ENCODE measurements at places on chromosomes 11 and 22.

- no peak for DNase-seq
Observed at GRCh38 chr22:27347951-27348350, 453.6 kb downstream of the MN1 start.

DNA sequence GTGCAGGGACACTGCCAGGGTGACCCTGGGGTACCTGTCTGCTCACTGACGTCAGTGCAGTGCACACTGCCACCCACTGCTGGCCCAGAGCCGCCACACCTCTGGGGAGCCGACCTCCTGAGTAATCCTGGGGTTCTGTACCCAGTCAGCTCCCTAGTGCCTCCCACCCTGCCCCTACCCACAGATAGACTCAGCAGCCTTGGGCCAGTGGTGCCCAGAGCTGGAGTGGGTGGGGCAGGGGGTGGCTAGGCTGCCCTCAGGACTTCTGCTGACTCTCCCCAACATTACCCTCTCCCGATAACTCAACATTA lies 5.8 kb downstream of the NRXN2 start:
- DNase-seq, result no peak

- no peak for DNase-seq
Observed at GRCh38 chr22:44549701-44550100, 51.7 kb upstream of the RTL6 start.

GRCh38 chr11:78612721-78613377 lies 38.2 kb upstream of the NARS2 start:
- DNase-seq, result no peak

GRCh38 chr11:16337421-16338213 lies 18.7 kb downstream of the SOX6 start:
- DNase-seq, result no peak

- no peak for DNase-seq
Observed at GRCh38 chr22:45885941-45886395, 91.0 kb downstream of the WNT7B start.

GRCh38 chr11:74650498-74650897 lies 58.1 kb downstream of the POLD3 start:
- DNase-seq, result no peak

- no peak for DNase-seq
Observed at GRCh38 chr11:95066716-95067038, at the start of gene SRSF8. TSS of gene SRSF8 (plus strand) at chr11:95066919. CDS start at chr11:95067227, 308 bp downstream.

DNA sequence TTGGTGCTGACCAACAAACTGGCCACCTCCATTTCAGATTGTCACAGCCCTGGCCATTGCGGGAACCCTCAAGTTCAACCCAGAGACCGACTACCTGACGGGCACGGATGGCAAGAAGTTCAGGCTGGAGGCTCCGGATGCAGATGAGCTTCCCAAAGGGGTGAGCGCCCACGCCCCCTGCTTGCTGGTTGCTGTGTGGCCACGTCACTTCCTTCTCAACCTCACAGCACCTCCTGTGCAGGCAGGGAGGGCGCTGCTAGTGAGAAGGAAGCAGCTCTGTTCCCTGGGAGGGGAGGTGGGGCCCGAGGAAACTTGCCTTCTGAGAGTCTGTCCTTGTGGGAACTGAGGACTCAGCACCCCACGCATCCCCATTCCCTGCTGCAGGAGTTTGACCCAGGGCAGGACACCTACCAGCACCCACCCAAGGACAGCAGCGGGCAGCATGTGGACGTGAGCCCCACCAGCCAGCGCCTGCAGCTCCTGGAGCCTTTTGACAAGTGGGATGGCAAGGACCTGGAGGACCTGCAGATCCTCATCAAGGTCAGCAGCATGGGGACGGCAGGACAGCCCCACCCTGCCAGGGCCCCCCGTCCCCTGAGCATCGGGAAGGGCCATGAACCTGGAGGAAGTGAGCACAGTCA lies 19.3 kb downstream of the POLR3H start:
- DNase-seq, result no peak

DNA sequence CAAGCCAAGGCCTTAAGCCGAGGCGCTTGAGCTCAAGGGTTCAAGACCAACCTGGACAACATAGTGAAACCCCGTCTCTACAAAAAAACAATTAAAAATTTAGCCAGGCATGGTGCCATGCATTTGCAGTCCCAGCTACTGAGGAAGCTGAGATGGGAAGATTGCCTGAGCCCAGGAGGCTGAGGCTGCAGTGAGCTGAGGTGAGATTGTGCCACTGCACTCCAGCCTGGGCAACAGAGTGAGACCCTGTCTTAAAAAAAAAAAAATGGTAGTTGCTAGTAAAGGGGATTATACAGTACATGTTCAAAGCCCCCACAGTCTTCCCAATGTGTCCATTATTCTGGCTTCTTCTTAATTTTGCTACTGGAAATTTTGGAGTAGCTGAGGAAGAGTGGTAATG lies 18.2 kb downstream of the CABIN1 start:
- no peak for DNase-seq

DNA sequence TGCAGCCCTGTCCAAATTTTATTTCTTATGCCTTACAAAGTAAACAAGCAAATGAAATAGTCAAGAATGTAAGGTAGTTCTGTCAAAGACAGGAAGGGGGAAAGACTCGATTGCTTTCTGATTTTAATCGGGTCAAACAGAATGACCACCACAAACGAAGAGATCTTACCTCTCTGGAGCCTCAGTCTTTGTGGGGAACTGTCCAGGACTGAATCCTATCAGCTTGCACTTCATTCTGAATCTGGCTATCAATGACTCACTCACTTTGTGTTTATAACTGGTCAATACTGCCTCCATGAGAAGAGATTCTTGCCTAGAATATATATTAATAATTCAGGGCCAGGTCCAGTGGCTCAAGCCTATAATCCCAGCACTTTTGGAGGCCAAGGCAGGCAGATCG lies 17.2 kb downstream of the MSANTD2 start:
- DNase-seq, result no peak

- no peak for DNase-seq
Observed at GRCh38 chr11:117515892-117516787, 188.5 kb downstream of the CEP164 start.

DNA sequence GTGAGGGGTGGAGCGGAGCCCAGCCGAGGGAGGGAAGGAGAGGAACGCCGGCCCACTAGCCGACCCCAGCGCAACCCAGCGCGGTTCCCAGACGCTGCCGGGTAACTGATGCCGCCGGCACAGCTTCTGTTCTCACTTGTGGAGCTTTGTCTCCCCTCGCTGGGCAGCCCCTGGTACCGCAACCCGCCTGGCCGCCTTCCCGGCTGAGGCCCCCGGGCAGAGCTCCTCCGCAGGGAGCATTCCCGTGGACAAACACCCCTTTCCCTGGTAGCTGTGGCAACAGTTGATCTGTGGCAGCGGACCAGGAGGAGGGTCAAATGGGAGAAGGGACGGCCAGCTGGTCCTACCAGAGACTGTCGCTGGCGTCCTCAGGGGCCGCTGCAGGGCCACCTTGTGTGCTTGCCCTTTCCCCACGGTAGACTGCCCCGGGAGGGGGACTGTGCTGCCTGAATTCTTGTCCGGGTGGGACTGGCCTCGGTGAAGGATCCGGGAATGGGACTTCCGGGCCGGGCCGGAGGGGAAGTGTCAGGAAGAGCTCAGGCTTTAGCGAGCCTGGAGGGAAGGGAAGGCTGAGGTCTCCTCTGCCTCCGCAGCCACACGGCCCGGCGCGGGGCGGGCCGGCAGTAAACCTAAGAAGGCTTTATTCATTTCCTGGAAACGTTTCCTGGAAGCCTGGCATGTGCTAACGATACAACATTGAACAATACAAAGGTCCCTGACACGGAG lies 468.0 kb downstream of the OPCML start:
- no peak for DNase-seq

GRCh38 chr11:119800619-119801018 lies 71.6 kb upstream of the NECTIN1 start:
- no peak for DNase-seq

DNA sequence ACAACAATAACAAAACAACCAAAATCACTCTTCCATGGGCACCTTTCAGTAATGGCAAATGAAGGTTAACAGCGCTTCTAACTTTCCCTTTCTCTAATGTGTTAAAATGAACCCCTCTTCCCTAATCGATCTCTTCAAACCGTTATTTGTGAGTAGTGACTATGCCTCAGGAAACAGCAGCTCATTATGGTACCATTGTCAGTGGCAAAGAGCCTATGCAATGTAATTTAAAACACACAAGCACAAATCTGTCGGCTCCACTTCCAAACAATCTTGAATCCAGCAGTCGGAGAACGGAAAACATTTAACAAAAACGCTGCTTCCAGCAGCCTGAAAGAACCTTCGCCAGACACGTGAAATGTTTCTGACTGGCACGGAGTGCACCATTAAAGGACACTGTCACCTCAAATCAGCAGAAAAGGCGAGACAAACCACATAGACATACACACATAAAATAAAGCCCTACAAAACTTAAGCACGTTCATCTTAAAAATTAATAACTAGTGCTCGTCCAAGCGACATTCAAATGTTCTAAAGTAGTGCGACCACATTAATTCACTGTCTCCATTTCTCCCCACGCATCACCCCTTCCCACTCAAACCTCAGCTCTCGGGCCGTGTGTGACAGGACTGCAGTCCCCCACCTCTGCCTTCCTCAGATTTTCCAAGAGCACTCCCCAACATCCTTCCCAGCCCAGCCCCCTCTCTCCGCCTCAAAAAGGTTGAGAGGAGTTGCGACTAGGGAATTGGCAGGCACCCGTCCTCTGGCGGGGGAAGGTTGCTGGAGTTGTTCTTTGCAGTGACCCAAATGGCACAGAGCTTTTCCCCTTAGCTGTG lies 748 bp downstream of the RAB30 start:
- no peak for DNase-seq

- no peak for DNase-seq
Observed at GRCh38 chr22:27022274-27022895, 365.0 kb downstream of the MIAT start.

DNA sequence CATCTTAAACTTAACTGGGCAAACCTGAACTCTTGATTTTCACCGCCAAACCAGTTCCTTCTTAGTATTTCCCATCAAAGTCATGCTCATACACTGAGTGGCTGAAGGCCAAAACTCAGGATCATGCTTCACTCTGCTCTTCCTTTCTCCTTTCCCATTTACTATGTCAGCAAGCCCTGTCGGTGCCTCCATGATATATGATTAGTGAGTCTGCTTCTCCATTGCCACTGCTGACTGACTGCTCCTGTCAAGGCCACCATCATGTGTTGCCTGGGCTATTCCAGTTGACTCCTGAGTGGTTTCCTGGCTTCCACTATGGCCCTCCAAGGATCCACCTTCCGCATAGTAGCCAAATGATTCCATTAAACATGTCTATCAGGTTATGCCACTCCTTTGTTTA lies 42.8 kb upstream of the AMPD3 start:
- no peak for DNase-seq

DNA sequence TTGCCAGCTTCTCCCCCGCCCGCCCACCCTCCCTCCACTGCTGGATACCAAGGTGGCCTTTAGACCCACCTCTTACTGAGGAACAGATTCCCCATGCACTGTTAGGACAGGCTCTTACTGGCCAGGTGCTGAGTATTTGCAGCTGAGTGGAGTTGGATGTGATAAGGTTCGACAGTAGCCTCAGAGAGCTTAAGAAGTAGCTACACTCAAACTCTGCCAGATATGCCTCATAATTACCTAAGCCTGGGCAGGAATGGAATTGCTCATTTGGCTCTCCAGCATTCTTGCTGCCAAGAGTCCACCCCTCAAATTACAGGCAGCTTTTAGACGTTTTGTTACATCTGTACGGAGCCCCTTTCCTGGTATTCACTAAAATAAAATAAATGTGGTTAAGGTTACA lies 9.6 kb downstream of the FAM181B start:
- DNase-seq, result no peak

GRCh38 chr11:9565822-9566560 lies 7.5 kb upstream of the WEE1 start:
- peak; percentile 65 for DNase-seq

DNA sequence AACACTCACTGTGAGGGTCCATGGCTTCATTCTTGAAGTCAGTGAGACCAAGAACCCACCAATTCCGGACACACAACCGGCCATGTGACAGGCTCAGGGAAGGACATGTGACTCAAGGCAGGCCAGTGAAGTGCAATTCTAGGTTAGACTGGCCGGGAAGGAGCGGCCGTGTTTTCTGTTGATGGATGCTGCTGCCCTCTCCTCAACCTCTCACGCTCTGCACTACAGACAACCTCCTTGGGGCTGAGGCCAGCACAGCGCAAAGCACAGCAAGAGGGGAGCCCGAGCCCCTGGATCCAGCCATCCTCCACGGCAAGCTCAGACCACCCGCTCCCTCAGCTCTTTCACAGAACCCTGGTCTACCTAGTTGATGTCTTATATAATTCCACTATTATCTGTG lies 2.8 kb downstream of the NUDT8 start:
- no peak for DNase-seq

GRCh38 chr22:24386937-24387471 lies 40.4 kb upstream of the ADORA2A start:
- DNase-seq, result no peak

- no peak for DNase-seq
Observed at GRCh38 chr11:11472106-11472505, 119.1 kb upstream of the CSNK2A3 start.

- DNase-seq, result no peak
Observed at GRCh38 chr22:18976197-18976751, 40.2 kb upstream of the PRODH start.

- peak; percentile 41 for DNase-seq
Observed at GRCh38 chr11:65169164-65169641, 830 bp upstream of the SPDYC start.

- DNase-seq, result no peak
Observed at GRCh38 chr11:124823512-124824376, 23.5 kb upstream of the MSANTD2 start.

- DNase-seq, result no peak
Observed at GRCh38 chr22:25172153-25172552, 27.5 kb upstream of the CRYBB3 start.

- DNase-seq, result no peak
Observed at GRCh38 chr11:13140873-13141655, 131.9 kb downstream of the RASSF10 start.

DNA sequence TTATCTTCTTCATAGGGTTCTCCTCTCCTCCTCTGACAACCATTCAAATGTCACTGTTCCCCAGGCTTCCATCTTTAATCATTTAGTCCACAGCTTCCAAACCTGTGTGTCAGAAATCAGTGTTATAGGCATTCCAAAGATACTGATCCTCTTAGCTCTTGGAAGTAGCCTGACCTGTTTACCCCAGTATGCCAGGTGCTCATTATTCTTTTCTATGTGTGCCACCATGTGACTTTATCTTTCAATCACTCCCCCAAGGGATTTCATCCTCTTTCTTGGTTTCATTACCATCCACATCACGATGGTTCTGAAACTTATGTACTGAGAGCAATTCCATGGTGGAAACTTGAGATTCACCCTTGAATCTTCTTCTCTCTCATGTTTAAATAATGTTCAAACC lies 7.6 kb downstream of the POU2AF2 start:
- DNase-seq, result no peak

DNA sequence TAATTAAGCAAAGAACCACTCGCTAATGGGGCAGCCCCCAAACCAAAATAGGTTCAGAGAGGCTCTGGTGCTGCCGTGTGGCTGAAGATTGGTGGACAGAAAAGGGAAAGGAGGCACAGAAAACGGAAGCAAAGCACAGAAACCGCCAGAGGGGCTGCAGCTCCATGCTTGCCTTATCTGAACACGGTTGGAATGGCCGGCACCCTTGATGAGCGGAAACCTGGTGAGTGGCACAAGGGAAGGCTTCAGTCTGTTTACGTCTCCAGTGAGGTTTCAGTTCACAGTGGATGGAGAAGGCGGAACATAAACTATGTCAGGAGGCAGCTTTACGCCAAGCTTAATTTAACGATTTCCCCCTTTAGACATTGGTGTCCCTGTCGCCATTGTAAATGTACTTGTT lies 5.2 kb upstream of the PRR33 start:
- DNase-seq, result no peak

All from GM06990 (cell line).